ENCODE measurements at places on chromosomes 4 and X.

DNA sequence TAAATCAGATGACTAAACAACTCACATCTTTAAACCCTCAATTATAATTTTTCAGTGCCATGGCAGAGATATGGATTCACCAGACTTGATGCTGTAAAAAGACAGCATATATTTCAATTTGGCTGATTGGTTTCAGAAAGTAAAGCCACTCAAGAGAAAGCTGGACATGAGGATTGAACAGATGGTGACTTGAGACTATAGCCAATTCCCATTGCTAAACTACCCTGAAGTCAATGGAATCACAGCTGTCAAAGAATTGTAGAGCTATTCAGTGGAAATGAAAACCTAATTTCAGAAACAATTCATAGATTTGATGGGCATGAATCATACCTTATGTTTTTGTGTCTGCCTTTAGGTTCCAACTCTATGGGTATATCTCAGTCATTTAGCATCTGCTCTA is 510.6 kb upstream of the BOD1L1 start:
- DNase-seq = no peak

- no peak for DNase-seq
These were observed 66.4 kb upstream of the BANK1 start for GRCh38 chr4:101724093-101724492.

DNA sequence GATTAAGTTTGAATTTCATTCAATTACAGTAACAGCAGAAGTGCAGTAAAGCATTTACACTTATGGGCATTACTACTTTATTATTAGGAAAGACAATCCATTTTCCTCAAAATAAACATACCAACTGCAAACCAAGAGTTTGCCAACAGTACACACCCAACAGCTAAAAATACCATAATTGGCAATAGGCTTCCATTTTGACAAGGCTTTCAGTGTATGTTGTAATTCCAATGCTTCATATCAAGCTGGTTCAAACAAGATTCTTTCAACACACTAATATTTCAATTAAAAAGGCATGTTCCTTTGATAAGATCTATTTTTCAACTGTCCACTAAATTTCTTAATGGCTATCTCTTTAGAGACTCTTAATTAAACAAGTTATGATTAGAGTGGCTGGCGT is 12.1 kb downstream of the EIF1AX start:
- no peak for DNase-seq

DNA sequence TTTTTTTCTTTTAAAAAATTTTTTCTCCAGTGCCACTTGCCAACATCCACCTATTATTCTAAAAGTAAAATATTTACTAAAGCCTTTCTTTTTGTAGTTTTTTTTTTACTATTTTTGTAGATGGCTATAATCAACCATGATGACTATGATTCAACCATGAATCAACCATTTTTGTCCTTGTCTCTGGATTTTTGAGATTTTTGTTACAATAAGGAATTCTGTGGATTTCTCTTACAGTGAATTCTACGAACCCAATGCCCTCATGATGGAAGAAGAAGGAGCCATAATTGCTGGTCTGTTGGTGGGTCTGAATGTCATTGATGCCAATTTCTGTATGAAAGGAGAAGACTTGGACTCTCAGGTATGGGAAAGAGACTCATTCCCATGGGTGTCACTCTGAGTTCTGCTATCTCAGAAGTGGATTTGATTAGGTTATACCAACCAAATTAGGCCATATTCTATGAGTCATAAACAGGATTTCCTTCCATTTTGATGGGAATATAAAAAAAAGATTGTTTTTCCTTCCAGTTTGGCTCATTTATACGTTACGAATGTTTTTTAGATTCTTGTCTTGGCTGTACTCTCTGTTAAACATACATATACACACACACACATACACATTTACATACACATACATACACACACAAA is 46.7 kb downstream of the RUFY3 start:
- DNase-seq = no peak

DNA sequence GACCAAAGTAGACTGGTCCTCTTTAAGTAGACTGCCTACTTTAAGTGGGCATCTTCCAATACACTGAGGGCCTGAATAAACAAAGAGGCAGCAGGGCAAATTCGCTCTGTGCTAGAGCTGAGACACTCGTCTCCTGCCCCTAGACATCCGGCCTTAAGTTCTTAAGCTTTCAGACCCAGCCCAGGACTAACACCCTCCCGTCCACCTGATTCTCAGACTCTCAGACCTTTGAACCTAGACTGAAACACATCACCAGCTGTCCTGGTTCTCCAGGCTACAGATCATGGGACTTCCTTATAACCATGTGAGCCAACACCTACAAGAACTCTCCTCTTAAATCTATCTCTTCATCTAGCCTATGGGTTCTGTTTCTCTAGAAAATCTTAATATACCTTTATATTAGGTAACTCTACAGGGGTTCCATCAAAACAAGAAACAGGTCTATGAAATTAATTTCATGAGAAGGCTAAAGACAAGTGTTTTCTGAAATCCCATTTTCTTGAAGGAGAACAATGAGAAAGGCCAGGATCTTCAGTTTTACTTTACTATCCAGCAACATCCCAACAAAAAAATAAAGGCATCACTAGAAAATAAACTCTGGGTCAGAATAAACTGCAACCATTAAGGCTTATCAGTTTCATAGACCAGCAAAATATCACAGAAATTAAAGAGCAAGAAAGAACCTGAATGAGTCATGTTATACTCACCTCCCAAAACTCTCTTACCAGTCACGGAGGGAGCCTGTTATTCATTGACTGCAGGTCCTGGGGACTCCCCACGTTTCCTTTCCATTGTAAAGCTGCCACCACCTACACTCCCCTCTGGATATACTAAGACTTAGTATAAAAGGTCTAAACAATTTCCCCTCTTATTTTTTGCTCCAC is 14.8 kb downstream of the ADGRA3 start:
- no peak for DNase-seq

DNA sequence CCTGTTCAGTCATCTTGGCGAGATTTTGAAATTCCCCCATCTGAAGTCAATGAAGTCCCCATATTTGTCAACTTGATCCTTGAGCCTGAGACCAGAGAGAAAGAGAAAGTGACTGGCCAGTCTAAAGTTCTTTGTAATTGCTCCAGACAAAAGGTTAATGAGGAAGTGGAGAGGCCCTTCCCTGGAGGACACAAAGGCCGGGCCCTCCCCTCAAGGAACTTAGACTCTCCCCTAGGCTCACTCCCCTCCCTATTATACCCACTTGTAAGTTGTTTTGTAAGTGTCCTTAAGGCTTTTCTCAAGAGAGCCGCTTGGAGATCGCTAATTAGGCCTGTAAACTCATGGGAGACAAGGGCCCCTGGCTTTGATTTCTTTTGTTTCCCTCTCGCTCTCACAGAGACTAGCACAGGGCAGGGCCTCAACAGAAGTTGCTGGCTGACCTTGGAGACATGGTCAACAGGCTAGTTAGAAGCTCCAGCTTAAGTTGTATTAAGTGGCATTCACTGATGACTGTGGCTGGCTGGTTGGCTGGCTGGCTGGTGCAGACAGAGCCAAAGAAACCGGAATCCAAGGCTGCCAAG is 20.3 kb upstream of the GPC4 start:
- DNase-seq = no peak

DNA sequence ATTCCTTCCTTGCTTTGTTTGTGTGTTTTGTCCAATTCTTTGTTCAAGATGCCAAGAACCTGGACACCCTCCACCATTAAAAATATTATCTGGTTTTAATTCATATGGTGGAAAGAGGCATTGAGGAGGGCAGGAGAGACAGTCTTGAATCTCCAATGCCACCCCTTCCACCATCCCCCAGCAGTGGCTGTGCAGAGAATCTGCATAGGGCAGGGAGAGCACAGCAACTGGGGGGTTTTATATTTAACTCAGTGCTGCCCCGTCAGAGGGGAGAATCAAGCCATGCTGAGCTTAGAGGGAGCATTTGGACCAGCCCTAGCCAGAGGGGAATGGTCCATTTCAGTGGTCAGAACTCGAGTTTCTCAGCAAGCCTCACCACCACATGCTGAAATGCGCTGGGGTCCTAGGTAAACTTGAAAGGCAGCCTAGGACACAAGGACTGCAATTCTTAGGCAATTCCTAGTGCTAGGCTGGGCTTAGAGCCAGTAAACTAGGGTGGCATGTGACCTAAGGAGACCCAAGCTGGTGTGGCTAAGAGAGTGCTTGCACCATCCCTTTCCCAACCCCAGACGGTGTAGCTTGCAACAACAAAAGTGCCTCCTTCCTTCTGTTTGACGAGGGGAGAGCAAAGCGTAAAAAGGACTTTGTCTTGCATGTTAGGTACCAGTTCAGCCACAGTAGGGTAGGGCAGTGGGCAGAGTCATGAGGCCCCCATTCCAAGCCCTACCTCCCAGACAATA is 34.2 kb downstream of the CCDC158 start:
- no peak for DNase-seq

DNA sequence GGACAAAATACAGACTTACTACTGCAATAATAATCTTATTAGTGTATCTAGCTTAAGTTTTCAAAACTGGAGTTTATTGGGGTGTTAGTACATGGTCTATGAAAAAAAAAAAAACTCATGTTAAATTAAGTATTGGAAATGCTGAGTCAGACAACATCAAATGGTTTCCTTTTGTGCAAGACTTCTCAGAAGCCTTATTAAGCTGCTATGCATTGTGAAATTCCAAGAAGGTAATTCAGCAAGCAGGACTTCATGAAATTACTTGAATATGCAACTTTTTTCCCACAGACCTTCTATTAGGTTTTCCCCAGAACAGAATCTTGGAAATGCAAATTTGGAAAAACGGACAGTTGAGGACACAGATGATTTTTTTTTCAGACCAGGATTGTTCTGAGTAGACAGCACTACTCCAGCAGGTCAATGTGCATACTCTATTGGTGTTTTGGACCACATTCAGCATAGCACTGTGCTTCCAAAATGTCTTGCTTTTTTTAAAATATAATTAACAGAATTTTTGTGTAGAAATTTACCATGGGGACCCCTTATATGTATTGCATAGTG is 568.8 kb upstream of the TENM3 start:
- no peak for DNase-seq

- no peak for DNase-seq
These were observed 175.0 kb downstream of the APBB2 start for GRCh38 chr4:41039317-41039716.

- no peak for DNase-seq
These were observed 418.9 kb downstream of the CCSER1 start for GRCh38 chr4:90546114-90546513.

- DNase-seq = no peak
These were observed 45.5 kb downstream of the CENPC start for GRCh38 chr4:67499799-67500198.

DNA sequence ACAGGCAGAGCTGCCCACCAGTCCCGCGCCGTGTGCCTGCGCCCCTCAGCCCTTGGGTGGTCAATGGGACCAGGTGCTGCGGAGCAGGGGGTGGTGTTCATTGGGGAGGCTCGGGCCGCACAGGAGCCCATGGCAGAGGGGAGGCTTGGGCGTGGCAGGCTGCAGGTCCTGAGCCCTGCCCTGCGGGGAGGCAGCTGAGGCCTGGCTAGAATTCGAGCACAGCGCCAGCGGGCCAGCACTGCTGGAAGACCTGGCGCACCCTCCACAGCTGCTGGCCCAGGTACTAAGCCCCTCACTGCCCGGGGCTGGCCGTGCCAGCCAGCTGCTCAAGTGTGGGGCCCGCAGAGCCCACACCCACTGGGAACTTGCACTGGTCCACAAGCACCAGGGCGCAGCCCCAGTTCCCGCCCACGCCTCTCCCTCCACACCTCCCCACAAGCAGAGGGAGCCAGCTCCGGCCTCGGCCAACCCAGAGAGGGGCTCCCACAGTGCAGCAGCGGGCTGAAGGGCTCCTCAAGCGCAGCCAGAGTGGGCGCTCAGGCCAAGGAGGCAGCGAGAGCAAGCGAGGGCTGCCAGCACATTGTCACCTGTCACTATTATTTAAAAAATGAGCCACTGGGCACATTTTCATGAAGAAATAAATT is 645.8 kb downstream of the CENPC start:
- no peak for DNase-seq

DNA sequence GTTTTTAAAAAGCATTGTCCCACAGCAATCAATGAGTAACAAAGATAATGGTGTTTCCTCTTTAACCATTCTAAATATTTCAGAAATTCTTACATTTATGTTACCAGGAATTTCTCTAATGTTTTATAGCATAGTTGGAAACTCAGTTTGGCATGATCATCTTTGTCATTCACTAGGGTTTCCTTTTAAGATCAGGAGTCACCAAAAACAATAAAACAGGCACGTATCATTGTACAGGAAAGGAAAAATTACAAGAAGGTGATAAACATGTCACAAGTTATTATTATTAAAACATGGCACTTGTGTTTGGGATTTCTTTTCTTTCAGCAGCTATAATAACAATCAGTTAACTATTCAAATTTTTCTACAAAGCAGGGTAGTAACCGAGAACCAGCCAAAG is 84.0 kb downstream of the SLC10A7 start:
- no peak for DNase-seq

- peak; percentile 13 for DNase-seq
These were observed 186.6 kb downstream of the SOX3 start for GRCh38 chrX:140318296-140318695.

GRCh38 chr4:70666369-70666768 is at the start of gene JCHAIN:
Gene JCHAIN (minus strand): TSS chr4:70666508. CDS start chr4:70666490, 18 bp downstream.
- no peak for DNase-seq

- DNase-seq = no peak
These were observed 500.2 kb downstream of the INPP4B start for GRCh38 chr4:142345924-142346323.

DNA sequence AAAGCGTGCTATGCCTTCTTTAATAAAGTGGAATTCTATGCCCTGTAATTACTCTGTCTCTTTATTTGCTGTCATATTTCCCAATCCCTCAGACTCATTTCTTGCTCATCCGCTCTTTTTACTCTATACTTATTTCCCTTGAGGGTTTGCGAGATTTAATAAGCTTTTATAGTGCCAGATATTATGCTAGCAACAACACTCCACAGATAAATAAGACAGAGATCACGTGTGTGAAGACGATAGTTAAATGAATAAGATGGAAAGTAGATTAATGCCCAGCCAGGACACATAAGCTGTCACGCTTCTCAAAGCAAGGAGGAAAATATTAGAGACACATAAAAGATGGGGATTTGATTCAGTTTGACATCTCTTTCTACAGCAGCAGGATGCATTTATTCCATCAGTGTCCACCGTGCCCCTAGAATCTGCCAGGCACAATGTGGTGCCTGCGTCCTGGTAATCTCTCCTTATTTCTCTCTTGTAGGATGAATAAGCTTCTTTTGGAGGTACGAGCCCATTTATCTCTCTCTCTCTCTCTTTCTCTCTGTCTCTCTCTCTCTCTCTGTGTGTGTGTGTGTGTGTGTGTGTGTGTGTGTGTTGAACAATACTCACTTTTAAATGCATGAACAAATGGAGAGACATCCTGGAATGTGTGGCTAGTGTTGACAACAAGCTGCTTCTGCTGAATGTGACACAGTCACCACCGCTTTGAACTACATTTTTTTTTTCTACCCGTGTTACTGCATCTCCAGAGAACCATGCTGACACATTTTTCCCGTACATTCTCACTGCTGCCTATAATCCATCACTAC is 48.2 kb downstream of the TMEM156 start:
- no peak for DNase-seq
